ENCODE measurements at places on chromosomes 2 and 18.

GRCh38 chr2:20150110-20150706 is 74.7 kb downstream of the SDC1 start:
- no peak for DNase-seq

- no peak for DNase-seq
Observed at GRCh38 chr2:55408098-55408882, 11.4 kb downstream of the CCDC88A start.

- DNase-seq, result no peak
Observed at GRCh38 chr2:216426938-216427337, 14.7 kb downstream of the SMARCAL1 start.

- DNase-seq, result no peak
Observed at GRCh38 chr2:66577321-66578053, 142.6 kb downstream of the MEIS1 start.

DNA sequence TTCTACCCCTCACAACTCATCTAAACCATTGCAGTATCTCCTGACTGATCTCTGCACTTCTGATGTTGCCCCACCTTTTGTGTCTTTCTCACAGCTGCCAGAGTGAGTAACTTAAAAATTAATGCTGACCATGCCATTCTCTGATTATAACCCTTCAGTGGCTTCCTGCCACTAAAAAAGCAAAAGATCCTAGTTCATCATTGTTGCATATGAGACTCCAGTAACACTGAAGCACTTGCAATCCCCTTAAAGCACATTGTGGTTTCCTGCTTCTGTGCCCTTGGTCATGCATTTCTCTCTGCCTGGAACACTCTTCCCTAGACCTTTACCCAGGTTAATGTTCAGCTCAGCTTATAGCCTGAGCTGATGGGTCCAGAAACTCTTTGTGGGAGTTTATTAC is 95.1 kb upstream of the WDSUB1 start:
- no peak for DNase-seq

DNA sequence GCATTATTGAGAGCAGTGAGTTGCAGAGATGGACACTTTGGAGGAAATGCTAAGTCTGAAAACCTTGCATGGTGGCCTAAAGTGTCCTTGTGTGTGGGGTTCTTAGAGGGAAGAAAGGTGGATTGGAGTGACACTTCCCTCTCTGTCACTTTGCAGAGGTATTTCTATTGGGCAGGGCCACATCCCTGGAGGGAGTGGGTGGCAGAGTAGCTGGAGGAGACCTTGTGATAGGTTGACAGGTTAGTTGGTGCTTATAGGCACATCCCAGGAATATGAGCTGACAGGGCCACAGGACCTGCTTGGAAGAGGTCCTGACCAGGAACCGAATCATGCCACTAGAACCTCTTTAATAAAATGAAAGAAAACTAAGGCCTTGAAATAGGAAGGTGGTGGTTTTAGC is 972 bp upstream of the IGFBP5 start:
- DNase-seq, result no peak

DNA sequence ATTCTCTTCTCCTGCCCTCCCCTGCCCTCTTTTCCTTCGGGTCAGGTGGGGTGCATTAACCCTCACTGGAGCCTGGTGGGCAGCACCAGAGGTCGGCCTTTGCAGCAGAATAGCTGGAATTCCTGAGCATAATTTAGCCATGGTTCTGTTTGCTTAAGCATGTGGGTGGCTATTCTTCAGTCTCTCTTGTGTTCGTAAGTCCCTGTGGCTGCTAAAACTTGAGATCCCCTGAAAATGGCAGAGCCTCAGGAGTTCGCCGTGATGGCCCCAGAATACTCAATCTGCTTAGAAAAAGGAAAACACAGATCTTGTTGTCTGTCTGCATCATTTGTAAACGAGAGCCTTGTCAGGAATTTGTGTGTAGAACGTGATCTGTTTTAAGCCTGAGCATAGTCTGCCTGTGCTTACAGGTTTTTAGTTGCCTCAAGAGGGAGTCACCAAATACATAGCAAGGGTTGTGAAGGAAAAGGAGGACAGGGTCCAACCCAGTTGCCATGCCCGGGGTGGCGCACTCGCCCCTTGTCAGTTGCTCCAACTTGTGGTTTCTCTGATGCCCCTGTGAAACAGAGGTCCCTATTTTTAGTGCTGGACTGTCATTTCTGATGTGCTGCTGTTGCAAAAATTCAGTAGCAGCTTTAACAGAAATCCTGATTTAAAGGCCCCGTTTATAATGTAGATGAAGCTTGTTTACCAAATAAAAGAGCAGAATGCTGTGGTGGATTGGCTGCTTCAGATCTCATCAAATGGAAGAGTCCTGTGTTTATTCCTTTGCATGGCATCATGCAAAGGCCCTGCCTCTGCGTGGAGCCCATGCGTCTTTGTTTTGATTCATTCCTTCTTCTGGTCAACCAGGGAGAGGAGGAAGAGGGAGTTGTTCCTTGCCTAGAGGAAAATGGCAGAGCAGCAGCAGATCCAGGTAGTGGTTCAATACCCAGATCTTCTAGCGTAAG is 74.8 kb downstream of the WDSUB1 start:
- no peak for DNase-seq

- DNase-seq, result no peak
Observed at GRCh38 chr18:44630118-44630517, 50.6 kb upstream of the SETBP1 start.

- no peak for DNase-seq
Observed at GRCh38 chr18:38445804-38446145, 880.2 kb upstream of the CELF4 start.

DNA sequence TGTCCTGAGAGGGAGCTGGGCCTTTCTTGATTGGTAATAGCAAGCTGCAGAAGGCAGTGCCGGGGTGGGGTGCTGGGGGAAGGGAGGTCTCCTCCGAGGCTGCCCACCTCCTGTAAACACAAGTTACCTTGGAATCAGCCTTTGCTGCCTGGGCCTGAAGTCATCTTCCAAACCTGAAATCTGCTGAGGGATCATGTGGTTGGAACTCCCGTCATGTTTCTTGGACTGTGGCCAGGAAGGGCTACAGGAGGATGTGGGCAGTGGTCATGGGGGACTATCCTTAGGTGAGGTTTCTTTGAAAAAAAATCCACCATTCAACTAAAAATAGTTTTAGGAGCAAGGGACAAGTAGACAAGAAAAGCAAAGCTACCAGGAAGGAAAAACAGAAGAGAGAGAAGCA is 74.2 kb downstream of the CDK15 start:
- DNase-seq, result no peak

- no peak for DNase-seq
Observed at GRCh38 chr2:120290737-120291136, 38.1 kb downstream of the RALB start.

GRCh38 chr2:31413025-31413424 is 1.5 kb downstream of the XDH start:
- DNase-seq, result no peak

GRCh38 chr2:212423089-212423488 is 115.5 kb downstream of the ERBB4 start:
- no peak for DNase-seq

- no peak for DNase-seq
Observed at GRCh38 chr2:40230707-40231432, 221.0 kb downstream of the SLC8A1 start.

DNA sequence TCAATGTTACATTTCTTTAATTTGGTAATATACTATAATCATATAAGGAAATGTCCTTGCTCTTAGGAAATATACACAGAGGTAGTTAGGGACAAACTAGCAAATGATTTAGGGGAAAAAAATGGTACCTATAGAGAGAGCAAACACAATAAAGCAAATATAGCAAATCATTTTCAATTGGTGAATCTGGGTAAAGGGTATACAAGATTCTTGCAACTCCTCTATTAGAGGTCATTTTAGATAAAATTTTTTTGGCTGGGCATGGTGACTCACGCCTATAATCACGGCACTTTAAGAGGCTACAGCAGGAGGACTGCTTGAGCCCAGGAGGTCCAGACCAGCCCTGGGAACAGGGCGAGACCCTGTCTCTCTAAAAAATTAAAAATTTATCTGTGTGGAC is 44.4 kb downstream of the STRN start:
- no peak for DNase-seq

GRCh38 chr2:232449964-232450363 is 6.0 kb upstream of the ALPI start:
- DNase-seq, result no peak

DNA sequence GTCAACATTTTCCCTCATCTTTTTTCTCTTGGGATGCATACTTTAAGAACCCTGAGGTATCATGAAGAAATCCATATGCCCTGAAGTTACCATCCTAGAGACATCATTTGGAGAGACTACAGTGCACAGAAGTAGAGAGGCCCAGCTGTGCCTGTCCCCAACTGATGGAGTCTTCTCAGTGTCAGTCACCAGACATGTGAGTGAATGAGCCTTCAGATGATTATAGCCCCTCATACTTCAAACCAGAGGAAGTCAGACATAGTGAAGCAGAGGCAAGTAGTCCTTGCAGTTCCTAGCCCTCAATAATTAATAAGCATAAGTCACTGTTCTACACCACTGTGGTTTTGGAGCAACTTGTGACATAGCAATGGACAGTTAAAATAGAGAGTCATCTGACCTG is 194.4 kb upstream of the ITGA4 start:
- no peak for DNase-seq

DNA sequence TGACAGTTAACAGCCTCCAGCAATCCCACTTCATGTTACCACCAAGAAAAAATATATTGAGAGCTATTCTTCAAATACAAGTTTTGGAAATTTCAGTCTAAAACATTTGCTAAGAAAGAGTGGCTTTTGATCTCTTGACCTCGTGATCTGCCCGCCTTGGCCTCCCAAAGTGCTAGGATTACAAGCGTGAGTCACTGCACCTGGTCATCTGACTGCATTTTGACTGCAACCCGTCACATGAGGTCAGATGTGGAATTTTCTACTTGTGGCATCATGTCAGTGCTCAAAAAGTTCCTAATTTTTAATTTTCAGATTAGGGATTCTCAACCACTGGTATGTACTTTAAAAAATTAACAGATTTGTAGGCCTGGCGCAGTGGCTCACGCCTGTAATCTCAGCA is 9.1 kb upstream of the CLK1 start:
- DNase-seq, result no peak

DNA sequence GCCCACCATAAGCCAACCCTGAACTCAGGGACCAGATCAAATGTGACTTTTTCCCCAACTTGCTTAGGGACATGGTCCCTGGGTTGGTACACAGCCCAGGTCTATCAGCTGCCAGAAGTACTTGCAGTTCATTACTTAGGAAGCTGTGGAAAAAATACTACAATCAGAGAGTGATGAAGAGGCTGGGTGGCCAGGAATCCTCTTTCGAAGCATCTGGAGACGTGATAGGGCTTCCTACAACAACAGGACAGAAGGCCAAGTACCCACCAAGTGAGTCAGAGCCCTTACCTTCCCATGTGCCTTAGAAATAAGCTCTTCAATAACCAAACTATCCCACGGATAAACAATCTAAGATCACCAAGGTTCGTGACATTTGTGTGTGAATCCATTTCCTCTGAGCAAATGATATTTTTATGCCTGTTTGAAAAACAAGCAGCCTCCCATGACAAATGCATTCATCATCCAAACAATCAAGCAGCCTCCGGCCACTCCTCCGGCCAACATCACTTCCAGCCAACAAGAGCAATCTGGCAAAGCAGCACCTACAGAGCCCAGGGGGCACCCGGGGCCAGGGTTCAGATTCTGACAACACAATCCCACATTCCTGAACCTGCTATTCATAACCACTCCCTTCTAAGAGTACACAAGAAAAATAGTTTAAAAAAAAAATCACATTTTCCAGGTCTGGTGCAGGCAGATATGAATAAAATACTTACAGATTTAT is 26.4 kb downstream of the TBC1D8 start:
- DNase-seq, result no peak

DNA sequence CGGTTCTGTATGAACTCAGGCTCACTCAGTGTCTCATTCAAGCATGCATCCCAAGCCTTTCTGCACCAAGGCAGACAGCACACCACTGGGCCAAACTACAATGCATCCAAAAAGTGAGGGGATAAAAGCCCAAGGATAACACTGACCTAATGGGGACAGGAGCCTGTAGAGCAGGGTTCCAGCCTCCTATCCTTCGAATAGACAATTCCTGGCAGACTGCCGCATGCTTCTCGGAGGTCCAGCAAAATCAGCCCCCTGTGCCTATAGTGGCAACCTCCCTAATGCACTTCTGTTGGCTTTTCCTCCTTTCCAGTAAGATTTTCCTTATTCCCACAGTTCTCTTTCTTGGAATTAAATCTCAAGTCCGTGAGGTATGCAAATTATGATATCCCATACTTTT is 44.8 kb upstream of the CAVIN2 start:
- DNase-seq, result no peak
